Breast epithelium (tissue), 4 donors: ENCODE measurements at places on chromosomes 12 and 14. TPM values are rescaled to one million over a fixed set of nuclear protein-coding genes. Genes with fewer than 3 reads are reported as not detected.

- no peak overlapping the region for H3K27ac ChIP-seq
- H3K4me1 ChIP-seq = no peaks in the 10 kb centered on the region
- H3K4me3 ChIP-seq = no peak overlapping the region
- no peak for DNase-seq
These were observed 84.9 kb upstream of the CMKLR1 start for GRCh38 chr12:108424026-108424425.

GRCh38 chr14:76763096-76764041, 2.1 kb downstream of the VASH1 start:
- no peaks in the 10 kb centered on the region for H3K36me3 ChIP-seq
- no peak for DNase-seq
- H3K27ac ChIP-seq = no peak overlapping the region
- peak overlapping the region; percentile 82 for H3K4me3 ChIP-seq
- no peaks in the 10 kb centered on the region for H3K4me1 ChIP-seq
- H3K27me3 ChIP-seq = no peaks in the 10 kb centered on the region

DNA sequence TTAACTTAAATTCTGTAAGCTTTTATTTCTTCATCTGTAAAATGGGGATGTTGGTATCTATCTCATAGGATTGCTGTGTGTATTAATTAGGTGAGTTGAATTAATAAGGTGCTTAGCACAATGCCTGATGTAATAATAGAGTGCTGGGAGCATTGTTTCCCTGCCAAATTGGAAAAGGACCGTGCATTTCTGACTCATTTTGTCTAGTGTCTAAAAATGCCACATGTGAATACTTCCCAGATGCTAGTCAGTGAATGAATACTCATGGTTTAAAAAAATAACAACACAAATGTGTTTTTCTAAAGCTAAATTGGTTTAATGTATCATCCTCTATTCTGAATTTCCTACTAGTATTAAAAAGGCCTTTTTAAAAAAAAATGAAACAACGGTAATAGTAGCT, 45.4 kb upstream of the NEDD1 start:
- H3K4me1 ChIP-seq = no peaks in the 10 kb centered on the region
- H3K27ac ChIP-seq = no peak overlapping the region
- H3K27me3 ChIP-seq = no peaks in the 10 kb centered on the region
- no peaks in the 10 kb centered on the region for H3K36me3 ChIP-seq

GRCh38 chr14:95504135-95505029, 12.1 kb downstream of the SYNE3 start:
- no peaks in the 10 kb centered on the region for H3K27me3 ChIP-seq
- H3K27ac ChIP-seq = peak overlapping the region; percentile 39
- H3K4me1 ChIP-seq = peaks cover 22% of the 10 kb centered on the region
- no peak overlapping the region for H3K4me3 ChIP-seq
- no peak for DNase-seq

- peak overlapping the region; percentile 85 for H3K27ac ChIP-seq
- no peaks in the 10 kb centered on the region for H3K36me3 ChIP-seq
- H3K4me3 ChIP-seq = peak overlapping the region; percentile 78
- H3K27me3 ChIP-seq = no peaks in the 10 kb centered on the region
- no peak for DNase-seq
These were observed 574 bp upstream of the FANCM start for GRCh38 chr14:45135156-45135555.

GRCh38 chr12:69440016-69440415, 30.2 kb upstream of the FRS2 start:
- no peak overlapping the region for H3K4me3 ChIP-seq
- no peak for DNase-seq
- H3K27me3 ChIP-seq = no peaks in the 10 kb centered on the region
- no peaks in the 10 kb centered on the region for H3K4me1 ChIP-seq
- H3K27ac ChIP-seq = peak overlapping the region; percentile 30
- H3K36me3 ChIP-seq = no peaks in the 10 kb centered on the region

DNA sequence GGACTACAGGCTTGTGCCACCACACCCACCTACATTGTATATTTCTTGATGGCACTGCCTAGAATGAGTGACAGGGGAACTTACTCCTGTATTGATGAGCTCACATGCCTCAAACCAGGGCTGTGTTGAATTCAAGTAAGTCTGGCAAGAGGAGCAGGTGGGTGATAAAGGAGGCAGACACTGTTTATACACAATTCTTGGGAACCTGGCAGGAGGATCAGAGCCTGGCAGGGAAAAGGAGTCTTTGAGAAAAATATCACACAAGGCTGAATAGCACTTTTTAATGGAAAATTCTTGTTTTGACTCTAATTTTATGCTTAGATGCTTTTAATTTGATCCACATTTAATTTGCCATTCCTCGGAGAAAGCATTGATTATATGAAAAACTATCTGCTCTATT, 293.1 kb upstream of the NPAS3 start:
- no peaks in the 10 kb centered on the region for H3K4me1 ChIP-seq
- no peaks in the 10 kb centered on the region for H3K27me3 ChIP-seq
- H3K4me3 ChIP-seq = no peak overlapping the region
- no peak for DNase-seq

GRCh38 chr14:58736606-58737005, 98.8 kb downstream of the DACT1 start:
- H3K4me3 ChIP-seq = no peak overlapping the region
- peaks cover 3% of the 10 kb centered on the region for H3K4me1 ChIP-seq
- no peaks in the 10 kb centered on the region for H3K27me3 ChIP-seq
- DNase-seq = no peak
- no peak overlapping the region for H3K27ac ChIP-seq
- H3K36me3 ChIP-seq = no peaks in the 10 kb centered on the region

DNA sequence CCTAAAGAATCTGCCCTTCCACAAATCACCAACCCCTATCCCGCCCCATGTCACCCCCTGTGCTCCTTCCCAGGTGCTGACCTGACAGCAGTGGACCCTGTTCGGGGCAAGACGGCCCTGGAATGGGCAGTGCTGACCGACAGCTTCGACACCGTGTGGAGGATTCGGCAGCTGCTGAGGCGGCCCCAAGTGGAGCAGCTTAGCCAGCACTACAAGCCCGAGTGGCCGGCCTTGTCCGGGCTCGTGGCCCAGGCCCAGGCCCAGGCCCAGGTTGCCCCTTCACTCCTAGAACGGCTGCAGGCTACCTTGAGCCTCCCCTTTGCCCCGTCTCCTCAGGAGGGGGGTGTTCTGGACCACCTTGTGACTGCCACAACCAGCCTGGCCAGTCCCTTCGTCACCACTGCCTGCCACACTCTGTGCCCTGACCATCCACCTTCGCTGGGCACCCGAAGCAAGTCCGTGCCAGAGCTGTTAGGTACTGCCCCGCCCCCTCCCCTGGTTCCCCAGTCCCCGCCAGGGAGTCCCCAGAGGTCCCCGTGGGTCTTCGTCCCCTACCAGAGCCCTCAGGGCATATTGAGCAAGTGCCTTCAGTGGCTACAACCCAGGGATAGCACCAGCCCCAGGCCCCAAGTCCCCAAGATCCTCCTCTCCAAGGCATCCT, 2.7 kb downstream of the ANKRD33 start:
- no peaks in the 10 kb centered on the region for H3K36me3 ChIP-seq
- DNase-seq = no peak
- no peaks in the 10 kb centered on the region for H3K27me3 ChIP-seq
- H3K4me3 ChIP-seq = no peak overlapping the region

- H3K27me3 ChIP-seq = no peaks in the 10 kb centered on the region
- no peak for DNase-seq
- no peaks in the 10 kb centered on the region for H3K36me3 ChIP-seq
- H3K27ac ChIP-seq = no peak overlapping the region
- H3K4me1 ChIP-seq = no peaks in the 10 kb centered on the region
- no peak overlapping the region for H3K4me3 ChIP-seq
These were observed 255.5 kb downstream of the SNAPC1 start for GRCh38 chr14:62017651-62018230.

- no peaks in the 10 kb centered on the region for H3K4me1 ChIP-seq
- H3K27me3 ChIP-seq = no peaks in the 10 kb centered on the region
- peak; percentile 57 for DNase-seq
- peak within 1 kb of the TSS; percentile 85 for H3K4me3 ChIP-seq
- H3K36me3 ChIP-seq = no peaks in the 10 kb centered on the region
These were observed at the start of gene NTN4 for GRCh38 chr12:95790033-95790916. Gene NTN4, minus strand, starts transcription at chr12:95790764. Its CDS starts 455 bp downstream, at chr12:95790309.

GRCh38 chr12:12845794-12846243, 32.7 kb downstream of the DDX47 start:
- no peak overlapping the region for H3K27ac ChIP-seq
- no peak for DNase-seq
- H3K4me3 ChIP-seq = no peak overlapping the region
- no peaks in the 10 kb centered on the region for H3K4me1 ChIP-seq
- H3K36me3 ChIP-seq = no peaks in the 10 kb centered on the region
- no peaks in the 10 kb centered on the region for H3K27me3 ChIP-seq

GRCh38 chr12:85393606-85394005, 113.6 kb downstream of the ALX1 start:
- no peak for DNase-seq
- H3K27me3 ChIP-seq = no peaks in the 10 kb centered on the region
- H3K36me3 ChIP-seq = no peaks in the 10 kb centered on the region
- no peak overlapping the region for H3K4me3 ChIP-seq
- H3K4me1 ChIP-seq = no peaks in the 10 kb centered on the region
- H3K27ac ChIP-seq = no peak overlapping the region

GRCh38 chr12:780750-781379, 28.5 kb downstream of the WNK1 start:
- peaks cover 2% of the 10 kb centered on the region for H3K4me1 ChIP-seq
- H3K27ac ChIP-seq = no peak overlapping the region
- no peaks in the 10 kb centered on the region for H3K27me3 ChIP-seq
- H3K4me3 ChIP-seq = no peak overlapping the region
- no peak for DNase-seq

The MYH6 gene
- not detected for total RNA-seq

The OTX2 gene
- total RNA-seq = not detected

The SUOX gene
- 29.9 TPM for total RNA-seq

The C12orf60 gene
- 1.4 TPM for total RNA-seq

The NAV3 gene
- total RNA-seq = 41.1 TPM

The C14orf132 gene
- total RNA-seq = 10.8 TPM

The MRPL52 gene
- total RNA-seq = 22.7 TPM

The POLE2 gene
- total RNA-seq = 9.8 TPM
